ENCODE measurements at places on chromosomes 4 and X.

DNA sequence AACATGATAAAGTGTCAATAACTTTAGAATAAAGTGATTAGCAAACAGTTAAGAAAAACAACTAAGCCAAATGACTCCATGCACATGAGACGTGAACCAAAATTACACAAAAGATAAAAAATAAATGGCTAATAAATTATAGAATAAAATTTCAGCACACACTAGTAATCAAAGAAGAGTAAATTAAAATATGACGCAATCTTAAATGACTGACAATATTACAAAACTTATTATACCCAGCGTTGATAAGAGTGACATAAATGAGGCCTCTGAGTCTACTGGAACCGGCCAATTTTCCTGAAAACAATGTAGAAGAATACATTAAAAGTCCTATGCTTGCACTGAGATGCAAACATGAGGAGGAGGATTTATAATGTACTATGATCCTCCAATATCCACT lies 187.4 kb downstream of the DHX15 start:
- DNase-seq: no peak

DNA sequence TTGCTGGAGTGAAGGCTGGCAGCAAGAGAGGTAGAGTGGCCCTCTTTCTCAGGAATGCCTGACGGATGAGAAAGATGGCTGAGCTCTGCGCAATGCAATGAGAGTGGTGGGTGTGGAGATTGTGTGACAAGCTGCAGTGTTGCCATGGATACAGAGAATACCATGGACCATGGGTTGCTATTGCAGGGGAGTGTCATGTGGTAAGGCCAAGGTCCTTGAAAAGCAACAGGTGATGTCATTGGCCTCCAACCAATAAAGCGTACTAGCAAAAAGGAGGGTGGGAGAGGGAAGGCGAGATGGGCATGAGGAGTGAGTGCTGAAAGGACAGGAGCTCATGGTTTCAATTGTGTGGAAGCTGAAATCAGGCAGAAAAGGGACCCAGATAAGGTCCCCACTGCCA lies 1.8 kb downstream of the PNMA5 start:
- no peak for DNase-seq

DNA sequence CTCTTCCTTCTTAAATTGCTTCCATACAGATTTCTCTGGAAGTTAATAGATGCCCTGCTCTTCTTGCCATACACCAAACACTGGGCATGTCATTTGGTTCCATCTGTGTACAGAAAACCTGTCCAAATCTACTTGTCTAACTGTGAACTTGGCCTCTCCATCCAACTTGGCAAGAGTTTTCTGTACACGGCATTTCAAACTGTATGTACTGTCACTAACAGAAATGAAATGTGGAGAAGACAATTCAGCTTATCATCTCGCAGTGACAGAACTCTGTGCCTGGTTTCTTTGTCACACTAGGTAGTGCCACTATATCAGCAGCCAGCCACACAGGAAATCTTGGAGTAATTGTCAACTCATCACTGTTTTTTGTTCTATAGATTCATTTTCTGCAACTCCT lies 58.2 kb downstream of the CXXC4 start:
- no peak for DNase-seq

DNA sequence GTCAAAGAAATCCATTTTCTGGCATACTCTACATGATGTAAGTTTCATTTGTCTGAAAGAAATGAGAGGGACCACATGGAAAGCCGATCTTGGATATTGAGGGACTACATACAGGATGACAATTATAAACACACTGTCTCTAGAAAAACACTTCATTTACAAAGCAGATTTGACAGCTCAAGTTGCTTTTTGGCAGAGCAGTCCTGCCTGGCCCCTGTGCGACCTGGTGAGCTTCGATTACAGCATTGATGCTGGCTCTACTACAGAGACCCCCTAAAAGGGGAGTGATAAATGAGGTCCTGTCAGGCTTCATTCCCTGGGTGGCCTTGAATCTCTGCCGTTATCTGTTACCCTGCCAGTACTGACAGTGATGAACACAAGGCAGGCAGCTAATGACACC lies 215.2 kb upstream of the NOCT start:
- no peak for DNase-seq

- no peak for DNase-seq
These were observed 371.3 kb upstream of the INTU start for GRCh38 chr4:127261476-127261875.

GRCh38 chr4:46830971-46831454 lies 78.0 kb downstream of the COX7B2 start:
- peak; percentile 22 for DNase-seq
